ENCODE measurements at places on chromosomes 6 and 20.
A peak's percentile ranks its signal among the peaks of the same experiment; 100 is the strongest.

GRCh38 chr6:72561629-72562028 is 60.2 kb upstream of the KCNQ5 start:
- DNase-seq, result no peak

- DNase-seq, result no peak
Observed at GRCh38 chr20:53309515-53309914, 284.1 kb downstream of the ZNF217 start.

GRCh38 chr6:144749263-144749662 is 464.1 kb downstream of the UTRN start:
- no peak for DNase-seq

DNA sequence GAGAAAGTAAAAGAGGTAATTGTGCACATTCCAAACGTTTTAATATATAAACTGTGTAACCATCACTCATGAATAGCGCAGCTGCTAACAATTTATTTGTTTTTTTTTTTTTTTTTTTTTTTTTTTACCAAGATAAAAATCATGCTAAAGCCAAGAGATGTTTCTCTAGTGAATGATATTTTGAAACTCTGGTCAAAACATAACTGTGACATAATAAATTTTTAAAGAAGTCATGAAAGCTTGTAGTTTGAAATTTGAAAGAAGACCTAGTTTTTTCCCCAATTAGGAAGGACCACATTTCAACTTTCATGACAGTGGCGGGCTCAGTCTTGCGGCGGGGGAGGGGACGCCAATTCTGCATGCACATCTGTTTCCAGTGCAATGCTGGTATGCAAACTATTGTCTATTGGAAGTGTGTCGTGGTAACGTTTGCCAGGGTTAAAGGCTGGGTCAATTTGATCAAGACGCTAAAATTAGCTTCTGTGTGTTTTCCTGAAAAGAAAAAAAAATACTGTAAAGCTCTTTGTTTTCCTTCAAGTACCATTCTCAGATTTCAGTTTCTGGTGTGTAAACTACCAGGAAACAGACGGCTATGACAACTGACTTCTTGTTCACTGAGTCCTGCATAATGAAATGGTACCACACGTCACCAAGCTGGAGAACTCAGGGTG is 211.9 kb downstream of the FOXC1 start:
- DNase-seq, result peak; percentile 69

DNA sequence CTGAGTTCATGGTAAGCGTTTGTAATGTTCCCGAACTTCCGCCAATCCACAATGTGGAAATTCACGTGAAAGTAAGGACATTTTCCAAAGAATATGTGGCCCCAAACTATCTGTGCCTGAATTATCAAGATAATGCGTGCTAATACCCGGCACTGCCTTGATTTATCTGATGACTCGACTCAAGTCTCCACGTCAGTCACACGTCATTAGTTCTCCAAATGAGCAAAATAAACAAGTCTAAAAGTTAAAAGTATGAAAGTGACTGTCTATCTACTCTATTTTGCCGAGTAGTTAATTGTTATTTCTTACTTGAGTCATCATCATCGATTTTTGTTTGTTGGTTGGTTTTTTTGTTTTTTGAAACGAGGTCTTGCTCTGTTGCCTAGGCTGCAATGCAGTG is 21.7 kb upstream of the FOXC1 start:
- DNase-seq, result no peak

DNA sequence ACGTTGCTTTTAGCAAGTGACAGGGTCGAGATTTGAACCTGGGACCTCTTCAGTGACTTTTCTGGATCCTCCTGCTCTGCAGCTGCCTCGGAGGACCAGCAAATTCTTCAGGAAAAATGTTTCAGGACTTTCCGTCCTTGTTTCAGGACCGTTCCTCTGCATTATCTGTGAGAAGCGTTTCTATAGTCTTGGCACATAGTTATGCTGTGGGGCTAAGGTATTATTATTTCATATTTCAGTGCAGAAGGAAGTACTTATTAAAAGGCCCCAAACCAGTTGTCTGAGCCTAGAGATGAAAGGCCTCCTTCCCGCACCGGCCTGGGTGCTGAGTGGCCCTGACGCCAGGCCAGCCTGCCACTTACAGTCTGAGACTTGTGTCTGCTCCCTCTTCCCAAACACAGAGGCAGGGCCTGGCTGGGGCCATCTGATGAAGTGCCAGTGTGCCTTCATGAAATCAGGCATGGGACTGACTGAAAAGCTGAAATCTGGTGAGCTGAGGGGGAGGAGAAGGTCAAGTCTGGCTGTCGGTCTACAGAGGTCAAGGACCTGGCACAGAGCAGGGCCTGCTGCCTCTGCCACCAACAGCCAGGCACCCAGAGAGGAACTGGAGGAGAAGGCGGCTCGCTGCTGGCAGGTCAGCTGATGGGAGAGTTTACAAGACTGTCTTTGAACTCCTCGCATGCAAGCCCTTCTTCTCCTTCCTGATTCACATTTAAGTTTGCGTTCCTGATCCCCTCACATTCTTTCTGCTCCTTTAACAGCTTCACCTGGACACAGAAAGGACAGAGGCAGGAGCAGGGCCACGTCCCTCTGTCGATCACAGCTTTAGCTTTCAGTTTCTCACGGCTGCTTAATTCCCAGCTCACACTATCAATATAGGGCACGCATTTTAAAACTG is 8.9 kb upstream of the QKI start:
- DNase-seq, result peak; percentile 31

DNA sequence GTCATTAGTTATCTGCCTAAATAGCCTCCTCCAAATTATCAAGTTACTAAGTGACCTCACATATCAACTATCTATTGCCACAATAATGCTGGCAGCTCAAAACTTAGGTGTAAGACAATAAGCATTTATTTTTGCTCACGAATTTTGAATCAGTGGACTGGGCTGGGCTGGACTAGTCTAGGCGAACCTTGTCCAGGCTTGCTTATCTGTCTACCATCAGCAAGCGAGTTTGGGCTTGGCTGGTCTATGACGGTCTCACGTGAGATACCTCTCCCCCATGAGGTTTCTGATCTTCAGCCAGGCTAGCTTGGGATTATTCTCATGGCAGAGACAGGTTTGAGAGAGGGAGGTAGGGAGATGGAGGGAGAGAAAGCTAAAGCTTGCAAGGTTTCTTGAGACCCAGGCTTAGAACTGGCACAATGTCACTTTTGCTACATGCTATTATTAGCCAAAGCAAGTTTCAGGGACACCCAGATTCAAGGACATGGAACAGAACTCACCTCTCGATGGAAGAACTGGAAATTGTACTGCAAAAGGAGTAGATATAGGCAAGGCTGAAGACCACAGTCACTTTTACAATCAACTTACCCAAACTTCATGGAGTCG is 80.9 kb downstream of the WASF1 start:
- no peak for DNase-seq

DNA sequence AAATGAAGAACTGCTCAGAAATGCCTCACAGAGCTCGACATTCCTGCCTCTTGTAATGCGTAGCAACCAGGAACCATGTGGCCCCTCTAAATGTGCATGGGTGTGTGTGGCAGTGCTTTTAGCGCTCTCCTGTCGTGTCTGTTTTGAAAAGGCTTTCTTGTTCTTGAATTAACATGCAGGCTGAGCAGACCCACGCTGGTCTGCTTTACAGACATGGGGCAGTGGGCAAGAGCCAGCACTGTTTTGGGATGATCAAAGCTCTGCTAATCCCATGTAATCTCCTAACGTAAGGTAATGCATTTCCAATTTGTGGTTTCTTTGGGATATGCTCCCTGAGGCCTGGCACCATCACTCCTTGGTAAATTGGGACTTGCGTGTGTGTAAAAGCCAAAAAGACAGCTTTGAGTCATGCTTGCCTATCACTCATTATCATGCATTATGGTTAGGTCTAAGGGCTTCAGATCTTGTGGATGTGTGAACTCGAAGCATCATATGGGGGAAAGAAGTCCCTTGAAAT is 11.8 kb downstream of the RIPOR2 start:
- DNase-seq, result no peak

DNA sequence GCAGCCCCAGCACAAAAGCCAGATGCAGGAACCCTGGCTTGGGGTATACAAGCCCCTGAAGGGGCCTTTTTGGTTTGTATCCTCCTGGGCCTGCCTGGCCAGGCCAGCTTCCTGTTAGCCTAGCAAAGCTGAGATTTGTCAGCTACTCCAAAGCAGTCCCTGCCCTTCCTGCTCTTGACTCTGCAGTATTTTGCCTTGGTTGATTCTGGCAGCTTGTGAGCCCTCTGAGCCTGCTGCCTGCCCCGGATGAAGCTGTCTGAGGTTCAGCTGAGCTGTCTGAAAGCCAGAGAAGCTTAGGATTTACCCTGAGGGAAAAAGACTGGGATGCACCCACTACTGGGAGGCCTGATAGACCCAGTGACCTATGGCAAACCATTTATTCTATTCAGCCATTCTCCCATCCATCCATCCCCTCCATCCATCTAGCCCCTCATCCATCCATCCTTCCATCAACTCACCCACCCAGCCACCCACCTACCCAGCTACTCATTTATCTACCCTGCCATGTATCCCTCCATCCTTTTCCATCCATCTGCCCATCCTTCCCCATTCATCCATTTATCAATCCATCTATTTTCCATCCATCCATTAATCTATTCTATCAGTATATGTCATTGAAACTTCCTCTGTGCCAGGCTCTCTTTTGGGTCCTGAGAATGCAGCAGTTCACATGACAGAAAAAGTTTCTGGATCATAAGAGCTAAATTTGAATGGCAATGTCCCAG is 307.5 kb downstream of the DHX35 start:
- DNase-seq, result no peak

- no peak for DNase-seq
Observed at GRCh38 chr6:3835055-3835731, 14.0 kb upstream of the FAM50B start.

GRCh38 chr6:132818404-132819359 is 4.3 kb downstream of the RPS12 start:
- DNase-seq, result no peak

DNA sequence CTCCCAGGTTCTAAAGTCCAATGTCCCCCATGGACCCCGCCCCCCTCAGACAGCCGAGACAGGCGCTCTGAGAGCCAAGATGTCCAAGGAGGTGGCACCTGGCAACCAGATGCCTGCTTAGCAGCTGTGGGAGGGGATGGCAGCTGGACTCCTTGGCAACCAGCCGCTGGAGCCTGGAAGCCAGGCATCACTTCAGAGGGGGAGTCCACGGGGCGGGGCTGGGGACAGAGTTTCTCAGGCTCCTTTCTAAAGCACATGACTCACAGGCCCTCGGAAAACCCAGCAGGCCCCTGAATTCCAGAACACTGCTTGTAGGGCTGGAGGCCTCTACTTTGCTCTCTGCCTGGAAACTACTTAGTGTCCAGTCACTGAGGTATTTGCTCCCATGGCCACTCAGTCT is 51.5 kb downstream of the PREX1 start:
- DNase-seq, result no peak

DNA sequence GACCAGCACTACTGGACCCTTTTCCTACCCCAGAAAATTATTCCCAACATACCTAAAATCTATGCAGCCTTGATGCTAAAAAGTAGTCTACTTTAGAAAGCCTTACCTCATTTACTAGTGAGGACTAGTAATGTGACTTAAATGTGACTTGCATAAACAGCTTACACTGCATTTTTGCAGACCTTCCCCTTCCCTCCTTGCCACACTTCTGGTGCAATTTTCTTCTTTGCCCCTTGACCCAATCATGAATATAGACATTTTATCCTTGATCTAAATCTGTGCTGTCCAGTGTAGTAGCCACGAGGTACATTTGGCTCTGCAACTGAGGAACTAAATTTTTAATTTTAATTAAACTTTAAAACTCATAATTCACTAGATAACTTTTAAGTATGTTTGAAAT is 7.0 kb upstream of the ZKSCAN8 start:
- no peak for DNase-seq

DNA sequence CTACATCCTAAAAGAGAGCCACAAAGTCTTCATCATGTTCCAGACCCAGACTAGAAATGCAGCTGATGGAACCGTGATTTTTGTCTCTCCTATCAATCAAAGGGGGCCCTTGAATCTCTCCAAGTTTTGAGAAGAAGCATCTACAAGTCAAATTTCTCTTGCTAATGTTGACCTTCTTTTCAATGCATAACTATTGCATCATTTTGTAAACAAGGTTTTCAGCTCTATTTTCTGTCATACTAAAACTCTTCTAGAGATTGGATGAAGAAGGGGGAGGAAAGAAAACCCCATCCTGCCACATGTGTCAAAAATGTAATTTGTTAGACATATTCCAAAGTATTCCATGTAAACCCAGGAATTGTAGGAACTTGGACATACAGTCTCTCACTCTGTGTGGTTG is 169.2 kb downstream of the LMBRD1 start:
- DNase-seq, result no peak

DNA sequence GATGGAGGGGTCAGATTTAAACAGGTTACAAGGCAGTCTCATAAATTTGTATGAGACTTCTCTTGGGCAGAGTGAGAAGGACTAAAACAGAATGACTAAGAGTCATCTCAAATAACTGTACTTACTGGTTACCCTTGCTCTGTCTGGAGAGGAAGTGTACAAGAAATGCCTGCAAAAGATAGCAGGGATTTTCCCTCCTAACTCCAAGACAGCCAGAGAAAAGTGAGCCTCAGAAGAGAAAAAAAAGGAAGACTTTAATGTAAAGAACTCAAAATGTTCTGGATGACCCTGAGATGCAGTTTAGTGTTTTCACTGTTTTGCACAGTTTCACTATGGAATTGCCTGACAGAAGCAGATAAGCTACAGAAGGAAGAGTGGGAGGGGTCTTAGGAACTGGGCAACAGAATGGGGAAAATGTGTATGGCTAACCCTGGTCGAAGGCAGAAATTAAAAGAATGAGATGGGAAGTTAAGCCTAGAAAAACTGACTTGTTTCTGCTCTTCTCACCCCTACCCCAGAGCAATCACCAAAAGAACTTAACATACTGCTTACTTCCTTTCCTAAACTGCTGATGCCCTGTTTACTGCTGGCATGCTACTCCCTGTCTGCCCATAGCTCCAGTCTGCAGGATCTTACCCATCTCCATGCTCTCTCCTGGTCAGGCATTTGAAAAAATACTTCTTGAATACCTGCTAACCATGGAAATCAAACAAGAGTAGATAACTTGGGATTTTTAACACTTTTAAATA is 98.1 kb upstream of the MARCKS start:
- no peak for DNase-seq

DNA sequence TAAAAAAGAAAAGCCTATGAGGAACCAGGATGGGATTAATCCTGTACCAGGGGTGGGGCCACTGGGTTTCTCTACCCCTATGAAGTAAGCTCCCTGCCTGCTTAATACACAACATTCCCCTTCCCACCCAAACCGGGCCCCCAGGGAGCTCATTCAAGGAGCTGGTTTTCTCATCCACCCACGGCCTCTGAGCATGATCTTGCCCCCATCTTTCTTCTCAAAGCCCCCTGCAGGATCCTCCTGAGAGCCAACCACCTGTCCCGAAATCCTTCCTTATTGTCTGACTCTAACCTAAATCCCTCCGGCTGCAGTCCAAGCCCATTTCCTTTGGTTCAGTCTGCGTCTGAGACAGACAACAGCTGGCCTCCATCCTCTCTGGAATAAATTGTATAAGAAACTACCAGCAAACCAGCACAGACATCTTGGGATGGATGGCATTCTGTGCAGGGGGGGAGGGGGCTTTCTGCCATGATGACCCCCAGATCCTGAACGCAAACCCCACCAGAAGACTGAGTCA is 21.0 kb downstream of the KCNK5 start:
- no peak for DNase-seq

All from eye (tissue), 1 donor.